NCI-H2081 treated with DMSO at 0.1 percent for 48 hours (cell line): ENCODE measurements at places on chromosomes 1 and 21.

DNA sequence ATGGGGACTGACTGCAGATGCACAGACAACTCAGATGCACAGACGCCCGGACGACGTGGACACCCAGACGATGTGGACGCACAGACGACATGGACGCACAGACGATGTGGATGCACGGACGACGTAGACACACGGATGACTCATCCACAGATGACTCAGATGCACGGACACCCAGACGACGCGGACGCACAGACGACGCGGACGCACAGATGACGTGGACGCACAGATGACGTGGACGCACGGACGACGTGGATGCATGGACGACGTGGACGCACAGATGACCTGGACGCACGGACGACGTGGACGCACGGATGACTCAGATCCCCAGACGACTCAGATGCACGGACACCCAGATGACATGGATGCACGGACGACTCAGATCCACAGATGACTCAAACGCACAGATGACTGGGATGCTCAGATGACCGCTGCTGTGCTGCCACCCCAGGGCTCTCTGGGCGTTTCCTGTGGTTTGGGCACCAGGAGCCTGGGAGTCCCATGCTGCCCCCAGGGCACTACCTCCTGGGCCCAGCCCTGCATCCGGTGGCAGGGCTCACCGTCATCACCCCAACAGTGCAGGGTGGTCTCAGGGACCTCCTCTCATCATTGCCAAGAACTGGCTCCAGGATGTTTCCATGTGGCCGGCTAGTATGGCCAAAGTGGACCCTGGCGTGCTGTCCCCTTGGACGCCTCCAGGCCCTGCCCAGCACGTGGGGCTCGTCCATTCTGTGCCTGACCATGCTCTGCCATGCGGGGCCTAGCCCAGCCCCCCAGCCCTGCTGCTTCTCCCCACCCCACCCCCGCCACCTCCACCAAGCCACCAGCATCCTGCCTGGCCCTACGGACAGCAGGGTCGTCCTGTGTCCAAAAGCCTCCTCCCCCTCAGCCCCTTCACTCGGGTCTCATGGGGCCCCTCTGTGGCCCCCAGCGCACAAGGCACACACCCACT is 14.0 kb downstream of the FAAP20 start:
- no peak for DNase-seq

DNA sequence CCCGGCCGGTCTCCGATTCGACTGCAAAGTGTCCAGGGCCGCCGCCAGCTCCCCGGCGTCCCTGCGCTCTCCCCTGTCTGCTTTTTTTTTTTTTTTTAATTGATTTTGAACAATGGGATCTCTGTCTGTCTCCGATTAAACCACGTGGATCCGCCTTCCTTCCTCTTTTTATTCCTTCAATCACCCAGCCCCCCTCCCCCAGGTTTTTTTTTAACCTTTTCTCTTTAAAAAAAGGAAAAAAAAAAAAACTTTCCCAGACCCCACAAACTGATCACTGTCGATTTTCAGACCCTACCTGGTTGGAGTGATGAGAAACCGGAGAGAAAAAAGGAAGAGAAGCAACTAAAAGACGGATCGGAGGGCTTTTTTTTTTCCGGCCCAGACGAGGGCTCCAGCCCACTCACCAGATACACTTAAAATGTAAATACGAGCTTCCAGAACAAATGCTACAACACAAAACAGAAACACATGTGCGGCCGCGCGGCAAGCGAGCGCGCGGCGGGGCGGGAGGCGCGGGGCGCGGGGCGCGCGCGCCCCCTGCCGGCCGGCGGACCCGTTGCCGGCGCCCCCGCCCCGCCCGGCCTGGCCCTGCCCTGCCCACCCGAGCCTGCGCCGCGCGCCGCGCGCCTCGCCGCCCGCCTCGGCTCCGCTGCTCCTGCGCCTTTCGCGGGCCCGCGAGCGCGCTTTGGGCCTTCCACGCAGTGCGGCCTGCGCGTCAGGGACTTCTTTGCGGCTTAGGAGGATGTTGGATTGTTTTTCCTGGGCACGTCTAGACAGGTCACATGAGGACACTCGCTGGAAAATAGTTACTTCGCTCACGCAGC is at the start of gene RCC2:
RCC2 (minus strand) TSS at position 428 of the 824 bp plus-strand sequence. CDS start 1,163 bp downstream, outside the sequence.
- DNase-seq = peak; percentile 42

DNA sequence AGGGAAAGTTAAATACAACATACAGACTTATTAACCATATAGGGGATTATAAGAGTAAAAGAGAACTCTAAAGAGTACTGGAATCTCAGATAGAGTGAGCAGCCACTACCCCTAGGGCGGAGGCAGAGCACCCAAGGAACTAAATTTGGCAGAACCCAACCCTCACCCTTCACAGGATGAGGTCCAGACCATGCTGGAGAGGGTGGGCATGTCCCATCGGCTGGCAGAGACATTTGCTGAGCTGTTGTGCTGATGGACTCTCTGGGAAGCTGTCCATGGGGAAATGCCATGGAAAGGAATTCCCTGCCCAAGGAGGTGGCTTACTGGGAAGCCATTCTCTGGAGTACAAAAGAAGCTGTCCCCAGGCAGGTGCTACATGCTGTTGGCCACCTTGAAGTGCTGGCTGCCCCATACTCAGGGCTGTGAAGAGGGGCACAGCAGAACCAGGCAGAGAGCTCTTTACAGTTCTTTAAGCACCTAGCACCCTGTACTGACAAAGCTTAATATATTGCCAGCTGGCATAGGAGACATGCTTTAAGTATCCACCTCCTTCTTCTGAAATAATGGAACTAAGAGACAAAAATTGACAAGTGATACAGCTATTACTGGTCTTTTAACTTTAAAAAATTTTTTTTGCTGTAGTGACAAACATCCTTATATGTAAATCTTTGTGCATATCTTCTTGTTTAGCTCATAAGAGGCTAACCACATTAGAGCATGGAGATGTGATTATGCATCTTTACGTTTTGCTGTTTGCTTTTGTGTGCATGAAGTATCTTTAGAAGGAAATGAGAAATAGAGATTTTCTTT is 29.6 kb downstream of the TSNAX start:
- DNase-seq = no peak

DNA sequence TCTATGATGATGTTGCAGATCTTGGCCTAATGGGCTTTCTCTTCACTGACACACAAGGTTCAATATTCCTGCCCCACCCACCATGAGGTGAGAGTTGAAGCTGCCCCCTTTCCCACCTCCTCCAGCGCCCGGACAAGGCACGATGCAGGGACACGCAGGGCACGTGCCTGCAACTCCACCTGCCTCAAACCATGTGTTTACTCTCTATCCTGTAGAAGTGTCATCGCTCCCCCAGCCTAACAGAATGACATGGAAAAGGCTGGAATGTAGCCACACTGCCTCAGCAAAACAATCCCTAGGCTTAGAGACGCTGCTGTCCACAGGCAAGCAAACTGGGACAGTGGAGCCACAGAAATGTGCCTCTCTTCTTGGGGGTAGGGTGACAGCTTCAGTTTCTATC is 92.9 kb upstream of the SOD1 start:
- no peak for DNase-seq

DNA sequence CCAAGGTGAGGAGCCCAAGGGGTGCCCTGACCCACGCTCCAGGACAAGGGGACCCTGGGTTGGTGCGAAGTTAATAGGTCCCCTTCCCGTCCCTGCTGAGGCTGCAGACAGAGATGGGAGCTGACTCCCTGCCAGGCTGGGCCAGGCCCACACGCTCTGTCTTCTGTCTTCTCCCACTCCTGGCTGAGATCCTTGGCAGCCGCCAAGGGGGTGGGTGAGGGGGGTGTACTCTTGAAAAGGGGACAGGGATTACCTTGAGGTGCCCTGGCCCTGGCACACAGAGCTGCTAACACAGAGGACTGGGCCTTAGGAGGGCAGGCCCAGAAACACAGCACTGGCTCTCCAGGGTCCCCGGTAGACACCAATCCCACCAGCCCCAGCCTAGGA is 11.0 kb upstream of the CTRC start:
- DNase-seq = no peak

- DNase-seq = no peak
Measured at GRCh38 chr1:246798606-246799496, 74.6 kb downstream of the SCCPDH start.

- DNase-seq = no peak
Measured at GRCh38 chr1:230307213-230307612, 118.9 kb downstream of the PGBD5 start.

GRCh38 chr21:33552093-33552998 is 9.5 kb downstream of the SON start:
- DNase-seq = no peak

GRCh38 chr21:44984428-44984791 is 44.6 kb downstream of the SLX9 start:
- no peak for DNase-seq

DNA sequence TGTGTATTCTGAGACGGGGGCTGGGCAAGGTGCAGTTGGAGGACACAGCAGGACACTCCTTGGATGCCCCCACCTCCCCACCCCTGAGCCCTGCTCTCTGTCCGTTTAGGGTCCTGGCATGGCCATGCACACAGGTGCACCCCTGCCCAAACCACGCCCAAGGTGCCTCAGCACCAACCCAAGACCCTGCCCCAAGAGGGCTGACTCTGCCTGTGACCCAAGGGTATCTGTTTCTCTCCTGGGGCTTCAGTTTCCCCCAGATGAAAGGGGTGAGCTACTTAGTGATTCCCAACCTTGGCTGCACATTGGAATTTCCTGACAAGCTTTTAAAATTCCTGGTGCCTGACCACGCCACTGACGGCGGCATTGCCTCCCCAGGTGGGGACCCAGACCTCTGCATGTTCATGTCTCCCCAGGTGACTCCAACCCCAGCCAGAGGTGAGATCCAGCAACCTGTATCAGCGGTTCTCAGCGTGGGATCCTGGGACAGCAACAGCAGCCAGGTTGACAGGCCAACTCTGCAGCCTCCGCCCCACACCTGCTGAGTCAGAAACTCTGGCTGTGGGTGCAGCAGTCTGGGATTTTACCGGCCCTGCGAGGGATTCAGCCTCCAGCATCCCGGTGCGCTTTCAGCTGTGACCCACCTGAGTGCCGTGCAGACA is 483.4 kb downstream of the NPHP4 start:
- no peak for DNase-seq
